ENCODE measurements at places on chromosomes 4 and X.

GRCh38 chr4:80082693-80083092 lies 9.7 kb upstream of the ANTXR2 start:
- no peak for DNase-seq

DNA sequence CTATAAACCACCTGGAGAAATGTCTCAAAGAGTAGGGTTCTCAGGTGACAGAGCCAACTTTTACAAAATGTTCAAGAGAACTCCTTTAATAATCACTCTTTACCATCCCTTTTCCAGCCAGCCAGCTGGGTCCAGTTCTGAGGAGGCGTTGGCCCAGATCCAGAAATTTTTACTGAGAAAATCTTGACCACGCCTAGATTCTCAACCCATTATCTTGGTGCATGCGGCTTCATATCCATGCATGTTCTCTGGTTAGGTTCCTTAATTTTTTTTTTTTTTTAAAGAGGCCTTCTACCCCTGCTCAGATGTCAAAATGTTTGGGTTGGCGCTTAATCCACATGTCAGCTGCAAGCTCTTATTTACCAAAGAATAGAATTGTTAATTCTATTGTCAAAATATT lies 12.0 kb upstream of the MAP7D2 start:
- DNase-seq, result no peak

GRCh38 chr4:146428298-146428697 lies 93.4 kb downstream of the SLC10A7 start:
- DNase-seq, result no peak

DNA sequence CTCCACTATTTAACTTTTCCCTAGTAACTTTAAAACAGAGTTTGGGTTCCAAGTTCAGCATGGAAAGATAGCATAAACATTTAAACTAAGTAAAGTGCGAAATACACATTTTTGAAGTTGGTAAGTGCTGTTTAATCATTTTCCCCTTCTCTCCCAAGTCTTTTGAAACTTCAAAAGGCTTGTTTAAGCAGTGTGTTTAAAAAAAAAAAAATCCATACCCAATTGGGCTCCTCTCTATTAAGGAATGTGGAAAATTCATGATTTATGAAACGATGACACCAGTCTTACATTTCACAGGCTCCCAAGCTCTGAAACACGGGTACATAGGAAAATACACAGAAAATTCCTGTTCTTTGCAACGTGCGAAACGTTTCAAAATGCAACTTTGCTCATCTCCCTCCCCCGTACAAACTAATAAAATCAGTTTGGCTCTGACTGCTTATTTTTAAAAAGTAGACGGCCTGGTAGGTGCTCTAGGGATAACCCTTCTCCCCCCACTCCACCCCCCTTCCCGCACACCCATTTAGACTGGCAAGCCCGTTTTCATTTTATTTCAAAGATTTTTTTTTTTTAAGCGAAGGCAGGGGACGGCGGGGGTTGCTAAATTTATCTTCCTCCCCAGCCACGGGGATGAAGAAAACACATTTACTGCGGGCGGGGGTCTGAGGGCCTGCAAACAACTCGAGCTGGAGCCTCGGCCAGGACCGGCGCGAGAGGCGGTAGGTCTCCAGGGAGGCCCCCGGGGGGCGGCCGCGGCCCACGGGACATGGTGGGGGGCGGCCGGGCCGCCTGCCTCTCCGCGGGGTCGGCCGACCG lies 786 bp upstream of the ZFX start:
- peak; percentile 34 for DNase-seq

GRCh38 chrX:125681058-125681457 lies 361.4 kb downstream of the TEX13C start:
- no peak for DNase-seq

DNA sequence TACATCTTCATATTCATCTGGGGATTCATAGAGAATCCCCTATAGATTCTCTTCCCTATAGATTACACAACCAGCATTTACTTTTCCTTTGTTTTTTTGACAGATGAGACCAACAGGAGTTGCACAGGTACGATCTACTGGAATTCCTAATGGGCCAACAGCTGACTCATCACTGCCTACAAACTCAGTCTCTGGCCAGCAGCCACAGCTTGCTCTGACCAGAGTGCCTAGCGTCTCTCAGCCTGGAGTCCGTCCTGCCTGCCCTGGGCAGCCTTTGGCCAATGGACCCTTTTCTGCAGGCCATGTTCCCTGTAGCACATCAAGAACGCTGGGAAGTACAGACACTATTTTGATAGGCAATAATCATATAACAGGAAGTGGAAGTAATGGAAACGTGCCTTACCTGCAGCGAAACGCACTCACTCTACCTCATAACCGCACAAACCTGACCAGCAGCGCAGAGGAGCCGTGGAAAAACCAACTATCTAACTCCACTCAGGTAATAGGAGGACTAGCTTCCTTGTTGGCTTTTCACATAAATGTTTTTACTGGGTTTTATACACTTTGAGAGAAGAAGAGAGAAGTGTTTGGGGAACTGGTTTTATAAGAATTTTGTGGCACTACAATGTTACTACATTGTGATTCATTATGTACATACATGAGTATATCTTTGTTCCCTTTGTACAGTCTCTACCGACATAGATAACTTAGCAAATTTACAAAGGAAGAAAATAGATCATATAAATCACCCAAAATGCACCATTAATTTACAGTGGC lies 137.2 kb downstream of the DIPK2B start:
- DNase-seq, result no peak

DNA sequence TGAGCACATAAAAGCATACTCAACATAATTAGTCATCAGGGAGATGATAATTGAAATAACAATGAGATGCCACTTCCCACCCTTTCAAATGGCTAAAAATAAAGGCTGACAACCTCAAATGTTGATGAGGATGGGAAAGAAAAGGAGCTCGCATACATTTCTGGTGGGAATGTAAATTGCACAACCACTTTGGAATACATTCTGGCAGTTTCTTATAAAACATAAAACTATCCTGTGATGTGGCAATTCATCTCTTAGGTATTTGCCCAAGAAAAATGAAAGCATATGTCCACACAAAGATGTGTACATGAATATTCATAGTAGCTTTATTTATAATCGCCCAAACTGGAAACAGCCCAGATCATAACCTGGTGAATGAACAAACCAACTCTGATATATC lies 687 bp upstream of the ZNF275 start:
- no peak for DNase-seq

- no peak for DNase-seq
Measured at GRCh38 chrX:84363051-84363450, 139.2 kb downstream of the HDX start.

DNA sequence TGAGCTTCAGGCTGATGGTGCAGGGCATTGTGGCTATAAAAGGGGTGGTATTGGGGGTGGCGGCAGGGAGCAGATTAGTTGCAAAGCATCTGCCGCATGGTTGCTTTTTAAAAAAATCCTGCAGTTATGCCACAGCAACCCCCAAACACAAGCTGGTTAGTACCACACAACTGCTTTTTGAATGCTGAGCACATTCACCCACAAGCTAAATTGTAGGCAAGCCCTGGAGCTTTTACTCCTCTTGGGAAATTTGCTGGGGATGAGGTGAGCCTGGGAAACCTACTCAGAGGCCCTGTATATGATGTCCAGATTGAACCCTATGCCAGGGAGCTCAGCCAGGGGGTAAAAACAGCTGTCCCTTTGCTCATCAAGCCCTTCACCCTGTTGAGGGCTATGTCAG lies 33.8 kb upstream of the TRIM2 start:
- DNase-seq, result no peak

DNA sequence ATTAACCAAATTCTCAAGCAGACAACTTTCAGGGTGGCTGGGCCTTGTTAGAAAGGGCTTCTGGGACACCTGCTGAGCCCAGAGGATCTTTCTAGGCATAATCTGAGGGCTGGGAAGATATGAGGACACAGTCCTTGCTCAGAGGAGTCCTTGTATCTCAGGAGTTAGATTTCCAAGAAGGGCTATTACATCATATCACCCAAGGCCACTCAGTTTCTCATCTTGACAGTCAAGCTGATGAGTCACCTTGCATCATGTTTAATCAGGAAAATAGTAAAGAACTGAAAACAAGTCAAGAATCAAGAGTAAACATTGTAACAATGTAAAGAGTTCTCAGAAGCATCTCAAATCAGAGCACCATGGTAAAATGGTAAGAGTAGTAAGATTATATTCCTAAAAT lies 4.0 kb downstream of the PCYT1B start:
- no peak for DNase-seq

GRCh38 chrX:147749308-147749707 lies 162.4 kb upstream of the FMR1 start:
- no peak for DNase-seq

DNA sequence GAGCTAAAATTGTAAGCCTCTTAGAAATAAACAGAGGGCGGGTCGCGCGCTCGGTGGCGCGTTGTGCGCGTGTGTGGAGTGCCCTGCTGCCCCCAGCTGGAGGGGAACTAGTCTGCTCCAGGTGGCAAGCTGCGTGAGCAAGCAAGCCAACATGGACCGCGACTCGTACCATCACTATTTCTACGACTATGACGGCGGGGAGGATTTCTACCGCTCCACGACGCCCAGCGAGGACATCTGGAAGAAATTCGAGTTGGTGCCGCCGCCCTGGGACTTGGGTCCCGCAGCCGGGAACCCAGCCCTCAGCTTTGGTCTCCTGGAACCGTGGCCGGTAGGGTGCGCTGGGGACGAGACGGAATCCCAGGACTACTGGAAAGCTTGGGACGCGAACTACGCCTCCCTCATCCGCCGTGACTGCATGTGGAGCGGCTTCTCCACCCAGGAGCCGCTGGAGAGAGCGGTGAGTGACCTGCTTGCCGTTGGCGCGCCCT lies 66.1 kb downstream of the DNAAF6 start:
- DNase-seq, result no peak

GRCh38 chr4:139266583-139267257 lies 13.3 kb downstream of the MGARP start:
- DNase-seq, result no peak

DNA sequence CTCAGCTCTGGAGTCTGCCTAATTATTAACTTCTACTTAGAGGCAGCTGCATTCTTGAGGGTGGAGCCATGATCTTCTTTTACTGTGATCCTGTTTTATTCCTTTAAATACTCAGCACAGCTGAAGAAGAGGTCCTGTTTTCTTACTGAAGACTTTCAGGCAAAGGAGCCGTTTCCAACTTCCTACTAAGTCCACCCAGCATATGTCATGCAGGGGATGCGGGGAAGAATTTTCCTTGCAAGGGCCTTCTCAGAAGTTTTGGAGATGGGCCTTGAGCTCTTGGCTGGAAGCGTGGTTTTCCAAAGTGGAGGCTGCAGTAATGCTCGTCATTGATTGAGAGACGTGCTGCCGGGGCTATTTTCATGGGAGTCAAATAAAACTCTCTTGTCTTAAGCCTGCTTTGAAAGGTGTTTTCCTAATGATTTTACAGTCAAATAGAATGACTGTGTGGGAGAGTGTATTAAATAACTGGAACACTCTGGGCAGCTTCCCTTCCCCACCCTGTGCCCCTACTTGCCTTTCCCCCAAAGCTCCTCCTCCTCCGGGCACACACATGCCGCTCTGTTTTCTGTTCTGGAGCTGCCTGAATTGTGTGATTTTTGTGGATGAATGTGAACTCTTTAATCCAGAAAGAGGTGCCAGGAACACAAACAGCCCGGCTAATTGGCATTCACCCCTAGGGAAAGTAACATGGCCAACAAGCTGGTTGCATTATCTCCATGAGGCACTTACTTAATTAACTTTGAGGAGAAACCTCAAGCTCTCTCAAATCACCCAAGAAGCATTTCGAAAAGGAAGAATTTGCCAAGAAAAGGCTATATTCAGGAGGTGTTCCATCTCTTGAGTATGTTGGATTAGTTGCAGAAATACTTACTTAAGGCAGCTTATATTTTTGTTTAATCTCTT lies 28.1 kb downstream of the FGF2 start:
- DNase-seq, result no peak

GRCh38 chrX:10859353-10859752 lies 239.0 kb upstream of the MID1 start:
- DNase-seq, result no peak

GRCh38 chr4:154961263-154961662 lies 180.2 kb downstream of the RBM46 start:
- DNase-seq, result no peak

GRCh38 chrX:151019856-151020255 lies 36.7 kb downstream of the HMGB3 start:
- DNase-seq, result no peak

- no peak for DNase-seq
Measured at GRCh38 chr4:147362938-147363337, 118.0 kb upstream of the EDNRA start.

- DNase-seq, result no peak
Measured at GRCh38 chr4:2666722-2667247, 89.4 kb downstream of the TNIP2 start.

GRCh38 chr4:169342906-169343564 lies 72.3 kb upstream of the SH3RF1 start:
- no peak for DNase-seq

- no peak for DNase-seq
Measured at GRCh38 chrX:138849521-138849920, 138.0 kb upstream of the FGF13 start.

GRCh38 chrX:14936561-14936960 lies 63.3 kb downstream of the MOSPD2 start:
- DNase-seq, result no peak

- no peak for DNase-seq
Measured at GRCh38 chr4:69780141-69780540, 19.7 kb upstream of the SULT1B1 start.

DNA sequence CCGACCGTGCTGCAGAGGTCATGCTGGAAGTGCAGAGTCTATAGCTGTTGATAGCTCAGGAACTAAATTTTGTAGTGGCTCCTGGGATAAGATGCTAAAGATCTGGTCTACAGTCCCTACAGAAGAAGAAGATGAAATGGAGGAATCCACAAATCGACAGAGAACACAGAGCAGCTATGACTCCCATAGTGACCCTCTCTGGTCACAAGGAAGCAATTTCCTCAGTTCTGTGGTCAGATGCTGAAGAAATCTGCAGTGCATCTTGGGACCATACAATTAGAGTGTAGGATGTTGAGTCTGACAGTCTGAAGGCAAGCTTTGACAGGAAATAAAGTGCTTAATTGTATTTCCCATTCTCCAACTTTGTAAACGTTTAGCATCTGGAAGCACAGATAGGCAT lies 8.8 kb downstream of the MANBA start:
- no peak for DNase-seq

DNA sequence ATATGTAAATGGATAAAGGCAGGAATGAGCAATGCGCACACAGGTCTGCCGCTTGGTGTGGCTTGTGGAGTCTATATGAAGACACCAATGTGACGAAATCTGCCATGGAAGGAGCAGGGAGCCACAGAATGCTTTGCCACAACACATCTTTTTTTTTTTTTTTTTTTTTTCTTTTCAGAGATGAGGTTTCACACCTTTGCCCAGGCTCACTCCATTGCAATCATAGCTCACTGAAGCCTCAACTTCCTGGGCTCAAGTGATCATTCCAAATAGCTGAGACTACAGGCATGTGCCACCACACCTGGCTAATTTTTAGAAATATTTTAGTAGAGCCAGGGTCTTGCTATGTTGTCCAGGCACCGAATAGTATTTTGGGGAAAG lies 17.4 kb upstream of the SLC34A2 start:
- DNase-seq, result no peak

DNA sequence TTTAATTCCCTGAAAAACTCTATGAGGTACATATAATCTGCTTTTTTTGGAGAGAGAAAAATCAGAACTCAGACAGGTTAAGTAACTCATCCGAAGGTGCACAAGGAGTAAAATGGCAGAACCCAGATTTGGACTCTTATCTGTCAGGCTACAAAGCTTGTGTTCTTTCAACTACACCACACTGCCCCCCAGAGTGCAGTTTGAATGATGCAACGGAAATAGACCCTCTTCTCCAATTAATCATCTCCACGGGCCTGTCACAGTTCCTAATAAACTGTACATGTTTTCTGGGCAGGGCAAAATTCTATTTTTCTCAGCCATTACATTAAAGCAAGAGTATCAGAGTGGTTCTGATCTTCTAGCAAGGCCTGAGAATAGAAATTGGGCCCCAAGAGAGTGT lies 35.3 kb upstream of the DCX start:
- DNase-seq, result peak; percentile 70

All from NCI-H1092 treated with DMSO at 0.1 percent for 48 hours (cell line).